Left colon (tissue), 2 donors: ENCODE measurements at places on chromosomes 7 and 10.

DNA sequence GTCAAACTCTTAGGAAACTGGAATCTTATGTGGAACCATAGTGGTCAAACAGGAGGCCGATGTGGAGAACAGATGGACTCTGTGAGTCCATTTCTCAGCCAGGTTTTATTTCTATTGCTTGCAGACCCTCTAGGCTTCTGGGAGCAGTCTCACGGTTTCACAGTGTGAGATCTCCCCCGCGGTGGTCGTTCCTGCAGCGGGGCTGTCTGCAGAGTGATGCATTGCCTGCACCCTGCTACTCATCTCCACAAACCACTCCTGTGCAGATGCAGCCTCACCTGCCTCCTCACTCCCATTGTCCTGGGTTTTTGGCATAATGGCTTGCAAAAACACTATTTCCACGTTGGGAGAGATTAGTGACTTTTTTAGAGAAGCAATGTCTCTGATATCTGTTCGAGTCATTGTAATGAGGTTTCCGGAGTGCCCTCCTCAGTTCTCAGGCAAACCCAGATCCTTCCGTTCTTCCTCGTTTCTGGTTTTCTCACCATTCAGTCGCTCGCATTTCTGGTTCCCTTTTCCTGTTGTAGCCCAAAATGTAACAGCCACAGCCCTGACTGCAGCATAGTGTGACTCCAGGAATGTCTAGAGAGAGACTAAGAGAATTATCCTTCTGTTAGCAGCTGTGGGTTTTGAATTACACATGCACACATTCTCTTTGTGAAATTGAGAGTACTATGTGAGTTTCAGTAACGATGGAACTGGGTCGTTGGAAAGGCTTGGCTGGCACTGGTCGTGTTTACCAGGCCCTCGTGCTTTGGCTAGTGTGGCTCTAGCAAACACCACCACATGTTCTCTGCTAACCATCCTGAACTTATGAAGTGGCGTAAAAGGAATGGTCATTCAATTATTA, 30.2 kb downstream of the ACADSB start:
- peak; percentile 6 for DNase-seq

- DNase-seq = no peak
These were observed 247.9 kb upstream of the PTN start for GRCh38 chr7:137591421-137591837.

GRCh38 chr10:124324856-124325632, 93.7 kb downstream of the OAT start:
- DNase-seq = no peak

- no peak for DNase-seq
These were observed 17.4 kb downstream of the C7orf57 start for GRCh38 chr7:48052748-48053147.

GRCh38 chr10:48789486-48790456, 105.1 kb downstream of the WDFY4 start:
- DNase-seq = no peak

DNA sequence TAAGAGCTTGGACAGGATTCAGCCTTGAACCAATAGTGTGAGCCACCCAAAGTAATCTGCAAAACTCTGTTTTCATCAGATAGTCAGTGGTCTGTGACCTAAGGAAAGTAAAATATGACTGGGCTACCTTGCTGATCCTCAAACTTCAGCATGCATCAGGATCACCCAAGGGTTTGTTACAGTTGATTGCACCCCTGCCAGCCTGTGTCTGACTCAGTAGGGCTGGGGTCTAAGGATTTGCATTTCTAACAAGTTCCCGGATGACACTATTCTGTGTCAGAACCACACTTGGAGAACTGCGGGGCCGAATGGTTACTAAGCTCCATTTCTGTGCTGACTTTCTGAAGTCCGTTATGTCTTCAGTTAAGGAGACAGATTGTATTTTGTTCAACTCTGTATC, 40.6 kb upstream of the TSPAN13 start:
- DNase-seq = no peak

DNA sequence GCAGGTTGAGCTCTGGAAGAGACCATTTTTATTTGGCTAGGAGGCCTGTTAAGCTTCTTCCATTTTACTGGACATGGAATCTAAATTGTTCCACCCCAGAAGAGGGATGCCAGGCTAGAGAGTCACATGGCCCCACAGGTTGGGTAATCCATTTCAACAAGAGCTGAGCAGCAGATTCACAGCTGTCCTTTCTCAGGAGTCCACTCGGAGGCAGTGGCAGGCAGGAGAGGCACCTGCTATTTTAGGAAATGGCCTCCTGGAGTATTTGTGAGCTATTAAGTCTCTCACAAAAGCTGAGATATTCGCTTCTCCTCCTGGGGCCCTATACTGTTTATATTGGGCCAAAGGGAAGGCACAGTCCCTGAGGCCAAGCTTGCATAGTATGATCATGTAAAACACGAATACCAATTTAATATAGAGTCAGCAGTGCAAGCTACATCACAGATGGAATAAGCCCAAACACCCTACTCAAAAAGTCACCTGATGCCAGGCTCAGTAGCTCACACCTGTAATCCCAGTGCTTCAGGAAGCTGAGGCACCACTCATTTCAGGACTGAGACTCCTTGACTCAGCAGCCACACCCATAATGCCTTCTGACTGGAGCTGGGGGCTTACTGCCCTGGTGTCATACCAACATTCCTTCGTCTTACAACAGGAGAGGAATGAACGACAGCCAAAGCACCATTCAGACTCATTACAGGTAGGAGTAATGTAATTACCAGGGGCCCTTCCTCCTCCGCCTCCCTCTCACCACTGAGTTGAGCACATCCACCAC, 124.1 kb downstream of the LMBR1 start:
- DNase-seq = no peak

- DNase-seq = peak; percentile 47
These were observed 115.2 kb downstream of the SORBS1 start for GRCh38 chr10:95445837-95446486.

- DNase-seq = no peak
These were observed 4.9 kb upstream of the SRI start for GRCh38 chr7:88224601-88225275.

DNA sequence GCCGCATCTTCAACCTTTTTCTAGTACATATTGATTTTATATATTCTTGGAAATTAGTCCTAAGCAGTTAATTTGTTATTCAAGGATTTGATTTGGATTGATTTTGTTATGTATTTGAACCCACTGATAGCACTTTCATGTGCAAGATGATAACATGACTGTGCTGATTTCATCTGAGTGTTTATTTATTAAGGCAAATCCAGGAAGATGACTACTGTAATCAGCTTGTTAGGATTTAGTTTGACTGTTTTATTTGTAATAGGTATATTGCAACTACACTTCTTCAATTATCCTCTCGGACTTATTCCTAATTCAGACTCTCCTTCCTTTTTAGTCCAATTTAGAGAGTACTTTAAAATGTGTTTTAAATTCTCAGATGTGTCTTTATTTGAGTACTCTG, 75.1 kb upstream of the PRKG1 start:
- no peak for DNase-seq

- DNase-seq = no peak
These were observed 30.1 kb upstream of the CTBP2 start for GRCh38 chr10:125190414-125190813.

DNA sequence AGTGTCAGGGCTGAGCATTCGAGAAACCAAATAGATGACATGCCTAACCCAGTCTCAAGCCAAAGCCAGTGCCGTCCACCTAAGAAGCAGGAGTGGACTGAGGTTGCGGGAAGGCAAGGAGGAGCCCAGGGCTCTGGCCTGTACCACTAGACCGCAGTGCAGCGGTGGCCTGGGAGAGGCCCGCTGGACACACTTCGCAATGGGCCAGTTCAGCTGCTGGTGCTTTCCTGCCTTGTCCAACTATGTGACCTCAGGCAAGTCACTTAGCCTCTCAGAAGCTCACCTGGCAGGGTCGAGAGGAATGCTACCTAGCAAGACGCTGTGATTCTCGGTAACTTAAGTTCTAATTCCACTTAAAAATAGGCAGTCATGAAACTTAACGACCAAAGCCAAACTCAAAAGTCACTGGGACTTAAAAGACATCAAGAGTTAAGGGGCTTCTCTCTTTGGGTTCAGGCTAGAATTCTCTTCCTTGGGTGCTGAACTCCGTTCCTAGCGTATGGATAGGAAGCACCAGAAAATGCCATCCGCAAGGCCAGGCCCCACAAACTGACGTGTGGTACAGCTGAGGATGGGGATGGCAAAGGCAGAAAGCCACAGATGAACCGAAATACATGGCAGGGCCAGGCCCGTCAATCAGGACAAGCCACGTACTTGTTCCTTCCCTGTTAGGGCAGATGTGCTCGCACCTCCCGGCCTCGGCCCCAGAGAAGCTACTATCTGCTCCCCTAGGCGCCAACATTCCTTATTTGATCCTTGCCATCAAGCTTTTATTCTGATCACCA, 34.2 kb downstream of the CTBP2 start:
- DNase-seq = no peak

- no peak for DNase-seq
These were observed 9.8 kb downstream of the ALOX5 start for GRCh38 chr10:45383682-45384330.

DNA sequence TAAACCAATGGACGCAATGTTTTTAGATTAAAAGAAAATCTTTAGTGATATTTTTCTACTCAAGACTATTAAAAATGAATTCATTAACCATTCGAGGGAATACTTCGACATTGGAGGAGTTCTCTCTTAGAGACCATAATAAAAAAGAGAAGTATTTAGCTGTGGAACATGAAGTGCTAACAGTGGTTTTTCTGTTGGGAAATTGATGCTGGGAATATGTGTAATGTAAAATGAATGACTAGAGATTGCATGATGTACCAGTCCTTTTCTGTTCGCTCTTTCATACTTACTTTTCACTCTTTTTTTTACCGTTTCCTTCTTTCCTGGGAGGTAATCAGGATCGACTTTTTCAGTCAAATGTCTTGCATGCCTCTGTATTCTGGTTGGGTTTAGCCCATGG, 41.3 kb downstream of the ST7 start:
- DNase-seq = no peak

DNA sequence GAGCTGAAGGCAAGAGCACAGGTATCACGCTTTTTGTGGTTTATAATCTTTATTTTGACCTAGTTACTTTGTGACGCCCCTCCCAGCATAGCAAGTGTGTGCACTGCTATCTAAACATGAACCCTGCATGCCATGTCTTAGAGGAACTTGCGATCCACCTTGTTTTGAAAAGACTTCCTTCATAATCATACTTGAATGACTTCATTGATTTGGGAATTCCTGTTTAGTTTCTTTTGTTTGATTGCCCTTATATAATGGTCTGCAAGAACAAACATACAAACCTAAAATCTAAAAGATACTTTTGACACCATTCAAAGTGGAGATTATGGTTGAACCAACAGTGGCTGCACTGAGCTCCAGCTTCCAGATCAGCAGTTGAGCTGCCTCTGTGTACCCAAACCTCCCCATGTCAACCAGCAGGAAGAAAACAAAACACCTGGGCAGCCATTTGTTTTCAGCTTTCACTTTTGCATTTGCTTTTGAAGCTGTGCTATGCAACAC, 132.6 kb downstream of the CELF2 start:
- no peak for DNase-seq

- DNase-seq = no peak
These were observed 128.5 kb downstream of the INHBA start for GRCh38 chr7:41574377-41574776.

GRCh38 chr7:85204496-85204895, 17.6 kb upstream of the SEMA3D start:
- DNase-seq = no peak
